Omental fat pad (tissue), 4 donors: ENCODE measurements at places on chromosomes 1 and 21.

GRCh38 chr1:223219318-223219635, 76.2 kb upstream of the TLR5 start:
- DNase-seq = no peak

DNA sequence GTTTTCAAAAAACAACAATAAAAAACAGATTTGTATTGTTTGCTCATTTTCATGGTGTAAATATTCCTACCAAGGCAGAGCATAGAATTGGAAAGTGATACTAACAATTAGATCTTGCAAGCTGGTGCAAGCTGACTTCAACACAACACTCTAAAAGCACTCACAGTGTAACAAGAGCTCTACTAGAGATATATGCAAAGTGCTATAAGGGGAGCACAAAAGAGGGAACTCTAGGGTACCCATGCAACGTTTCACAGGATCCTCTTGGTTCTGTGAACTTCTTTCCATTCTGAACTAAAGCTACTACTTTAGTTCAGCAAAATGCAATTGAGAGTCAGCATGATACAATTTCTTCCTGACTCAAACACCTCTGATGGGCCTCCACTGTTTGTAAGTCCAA, 78.3 kb downstream of the ATP1B1 start:
- no peak for DNase-seq

DNA sequence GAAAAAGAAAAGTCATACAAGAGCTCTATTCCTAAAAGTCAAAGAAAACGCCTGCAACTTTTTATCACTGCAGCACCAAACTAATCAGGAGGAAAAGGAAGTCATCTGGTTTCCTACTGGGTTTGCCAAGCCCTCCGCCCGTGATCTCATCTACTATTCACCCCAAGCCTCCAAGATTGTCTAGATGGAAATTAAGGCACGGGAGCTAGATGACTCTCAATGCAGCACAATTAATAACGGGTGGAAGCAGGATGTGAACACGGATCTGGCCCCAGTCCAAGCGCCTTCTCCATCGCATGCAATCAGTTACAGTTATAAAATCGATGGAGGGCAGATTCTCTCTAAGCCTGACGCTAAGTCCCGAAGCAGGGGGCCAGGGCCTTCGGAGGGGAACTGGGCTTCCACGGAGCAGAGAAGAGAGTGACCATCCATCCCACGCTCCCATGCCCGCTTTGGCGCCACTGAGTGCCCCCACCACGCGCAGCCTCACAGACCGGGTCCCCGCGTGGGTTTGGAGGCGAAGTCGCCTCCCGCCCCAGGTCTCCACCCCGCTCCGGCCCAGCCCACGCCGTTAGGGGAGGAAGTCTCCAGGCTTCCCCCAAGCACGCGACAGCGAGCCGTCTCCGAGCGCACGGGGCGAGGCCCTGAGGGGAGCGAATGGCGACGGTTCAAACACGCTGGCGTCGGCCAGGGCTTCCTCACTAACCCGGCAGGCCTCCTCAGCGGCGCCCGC, 1.8 kb downstream of the HSF2BP start:
- no peak for DNase-seq

GRCh38 chr1:74530892-74531291, 18.5 kb upstream of the LRRC53 start:
- DNase-seq = no peak

DNA sequence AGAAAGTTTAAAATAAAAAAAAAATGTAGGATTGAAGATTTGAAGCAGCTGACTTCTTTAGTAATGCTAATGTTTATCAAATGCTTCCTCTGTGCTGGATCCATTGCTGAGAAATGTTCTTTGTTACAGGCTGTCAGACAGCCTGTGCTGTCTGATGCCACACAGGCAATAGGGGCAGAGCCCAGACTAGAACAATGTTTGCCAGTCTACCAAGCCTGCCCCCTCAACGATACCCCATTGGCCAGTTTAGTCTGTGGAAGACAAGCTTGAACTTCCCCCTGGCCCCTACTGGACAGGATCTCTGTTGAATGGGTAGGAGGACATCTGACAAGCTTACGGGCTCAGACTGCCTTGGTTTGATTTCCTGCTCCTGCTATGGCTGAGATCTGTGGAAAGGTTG, 79.4 kb downstream of the PAPPA2 start:
- DNase-seq = no peak

DNA sequence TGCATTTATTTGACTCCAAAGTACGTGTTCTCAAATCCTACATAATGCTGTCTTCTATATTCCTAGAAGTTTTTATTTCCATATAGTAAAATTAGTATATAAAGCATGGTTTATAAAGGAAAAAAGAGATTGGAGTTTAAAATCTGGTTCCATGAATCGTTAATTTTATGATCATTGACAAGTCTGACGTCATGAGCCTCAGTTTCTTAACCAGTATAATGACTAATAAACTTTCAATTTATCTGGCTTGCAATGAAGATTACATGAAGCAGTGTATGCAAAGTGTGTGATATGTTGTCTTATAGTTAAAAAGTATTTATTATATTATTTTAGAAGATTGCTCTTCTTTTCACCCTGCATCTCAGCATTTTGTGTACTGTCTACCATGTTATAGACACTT, 421.4 kb upstream of the LRRC7 start:
- no peak for DNase-seq

DNA sequence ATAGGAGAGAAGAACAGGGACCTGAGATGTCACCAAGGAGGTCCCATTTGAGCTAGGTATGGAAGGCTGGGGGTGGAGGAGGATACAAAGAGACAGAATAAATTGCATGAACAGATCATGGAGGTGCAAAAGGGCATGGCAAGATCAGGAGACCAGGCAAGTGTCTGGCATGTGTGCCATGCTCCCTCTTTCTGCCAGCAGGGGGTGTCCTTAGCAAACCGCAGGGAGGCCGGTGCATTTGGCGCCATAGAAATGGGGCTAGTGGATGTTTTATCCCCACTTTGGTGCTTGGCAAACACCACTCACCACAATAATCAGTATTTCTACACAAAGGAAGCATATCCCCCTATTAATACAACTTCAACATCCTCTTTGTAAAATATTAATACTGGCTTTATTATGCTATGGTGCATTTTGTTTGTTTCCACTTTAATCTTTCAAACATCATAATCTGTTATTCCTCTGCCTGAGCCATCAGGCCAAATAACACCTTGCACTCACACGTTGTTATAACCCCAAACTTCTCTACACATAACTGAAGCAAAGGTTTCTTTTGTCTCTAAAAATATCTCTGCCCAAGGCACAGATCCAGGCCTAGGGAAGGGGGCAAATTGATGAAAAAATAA, 25.9 kb downstream of the S100A6 start:
- DNase-seq = peak; percentile 32

DNA sequence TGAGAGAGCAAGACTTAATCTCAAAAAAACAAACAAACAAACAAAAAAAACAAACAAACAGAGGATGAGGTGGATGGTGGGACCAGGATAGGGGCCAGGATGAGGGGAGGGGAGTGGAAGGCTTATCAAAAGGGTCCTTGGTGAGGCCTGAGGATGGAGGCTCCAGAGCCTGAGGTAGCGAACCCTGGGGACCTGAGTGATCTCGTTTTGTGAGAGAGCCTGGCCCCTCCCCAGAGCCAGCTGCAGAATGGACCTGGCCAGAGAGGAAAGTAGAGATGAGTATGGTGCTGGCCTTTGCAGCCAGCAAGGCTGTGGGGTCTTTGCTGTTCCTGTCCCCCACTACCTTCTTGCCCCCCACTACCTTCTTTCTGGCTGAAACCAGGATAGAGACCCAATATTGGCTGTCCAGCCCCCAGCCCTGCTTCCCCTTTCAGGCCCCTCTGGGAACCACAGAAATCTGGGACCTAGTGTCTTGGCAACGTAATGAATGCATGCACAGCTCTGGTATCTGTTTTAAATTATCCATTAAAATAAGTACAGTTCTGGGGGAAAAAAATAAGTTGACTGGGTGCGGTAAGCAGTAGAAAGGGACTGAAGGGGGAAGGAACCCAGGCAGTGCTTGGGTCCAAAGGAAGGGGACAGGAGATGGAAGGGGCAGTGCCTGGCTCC, 1.1 kb upstream of the LMNA start:
- no peak for DNase-seq

DNA sequence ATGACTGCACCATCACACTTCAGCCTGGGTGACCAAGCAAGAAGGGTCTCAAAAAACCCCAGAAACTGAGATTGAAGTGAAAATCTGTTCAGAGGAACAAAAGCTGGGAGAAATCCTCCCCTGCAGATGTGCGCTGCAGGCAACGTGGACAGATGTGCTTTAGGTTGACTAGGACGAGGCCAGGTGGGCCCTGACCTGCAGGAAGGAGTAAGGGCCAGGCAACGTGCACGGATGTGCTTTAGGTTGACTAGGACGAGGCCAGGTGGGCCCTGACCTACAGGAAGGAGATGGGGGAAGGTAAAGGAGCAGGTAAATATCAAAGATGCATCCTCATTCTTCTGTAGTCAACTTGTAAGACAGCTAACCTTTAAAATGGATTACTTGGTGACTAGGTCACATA, 2.5 kb upstream of the KRTAP12-1 start:
- no peak for DNase-seq

DNA sequence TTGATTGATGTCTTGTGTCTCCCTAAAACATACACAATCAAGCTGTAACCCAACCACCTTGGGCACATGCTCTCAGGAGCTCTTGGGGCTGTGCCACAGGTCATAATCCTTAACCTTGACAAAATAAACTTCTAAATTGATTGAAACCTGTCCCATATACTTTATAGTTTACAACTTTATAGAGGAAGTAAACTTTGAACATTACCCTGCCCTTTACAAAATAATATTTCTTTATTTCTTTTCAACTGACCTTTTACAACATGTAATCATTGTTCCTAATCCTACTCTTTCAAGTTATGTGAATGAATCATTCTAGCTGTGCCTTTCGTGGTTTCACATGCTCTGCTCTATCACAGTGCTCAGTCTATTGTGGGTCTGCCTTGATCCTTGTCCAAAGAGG, 118.3 kb upstream of the ATP1A1 start:
- no peak for DNase-seq

GRCh38 chr1:159829822-159830465, 3.3 kb downstream of the SLAMF8 start:
- no peak for DNase-seq

DNA sequence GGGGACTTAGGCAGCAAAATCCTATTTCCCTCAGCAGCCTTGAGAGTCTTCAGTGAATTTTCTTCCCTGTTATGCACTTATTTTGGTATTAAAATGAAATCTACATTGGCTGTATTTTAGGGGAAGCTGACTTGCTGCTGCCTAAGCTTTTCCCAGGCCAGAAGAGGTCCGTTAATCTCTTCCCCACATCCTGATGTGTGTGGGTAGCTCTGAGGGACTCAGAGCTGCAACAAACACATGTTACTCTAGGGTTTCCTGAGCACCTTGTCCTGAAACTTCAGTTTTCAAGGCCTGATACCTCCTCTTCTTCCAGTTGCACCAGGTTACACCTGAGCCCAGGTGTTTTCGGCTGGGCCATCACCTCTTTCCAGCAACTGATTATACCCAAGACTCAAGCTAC, 51.5 kb downstream of the SYT6 start:
- DNase-seq = no peak

GRCh38 chr1:55789466-55789865, 574.3 kb upstream of the USP24 start:
- DNase-seq = no peak

DNA sequence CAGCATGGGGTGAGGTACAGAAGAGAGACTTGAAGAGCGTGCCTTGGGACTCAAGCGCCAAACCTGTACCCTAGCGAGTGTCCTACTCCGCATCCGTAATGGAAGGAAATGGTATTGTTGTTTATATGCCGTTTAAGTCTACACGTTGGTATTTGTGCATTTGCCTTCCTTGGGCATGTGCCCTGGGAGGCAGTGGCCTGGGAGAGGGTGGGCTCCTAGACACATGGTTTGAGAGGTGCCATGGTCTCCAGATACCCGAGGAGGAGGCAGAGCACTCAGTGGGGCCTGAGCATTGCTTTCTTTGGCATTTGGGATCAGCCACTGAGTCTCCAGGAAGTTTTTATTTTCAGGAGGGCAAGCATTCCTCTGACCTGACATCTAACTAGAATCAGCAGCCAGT, 6.5 kb downstream of the ZNF672 start:
- DNase-seq = no peak

- no peak for DNase-seq
Observed at GRCh38 chr1:155207806-155208540, at the start of gene THBS3. Gene THBS3 (minus strand): TSS chr1:155207897. CDS start chr1:155207876, 21 bp downstream.

DNA sequence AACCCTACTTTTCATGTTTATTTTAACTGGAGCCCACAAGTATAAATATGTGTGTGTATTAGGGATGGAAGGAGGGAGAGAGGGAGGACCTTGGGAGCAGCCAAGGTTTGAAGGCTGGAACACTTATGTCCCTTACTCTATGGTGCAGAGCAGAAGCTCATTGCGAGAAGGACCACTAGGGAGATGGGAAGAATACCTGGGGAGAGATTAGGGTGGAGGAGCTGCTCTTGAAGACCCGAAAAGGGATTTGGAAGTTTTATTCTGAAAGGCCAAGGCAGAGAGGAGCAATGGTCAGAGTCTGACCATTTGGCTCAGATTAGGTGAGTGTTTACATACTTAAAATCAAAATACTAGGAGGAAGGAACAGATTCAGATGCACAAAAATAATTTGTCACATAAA, 8.1 kb downstream of the CD2 start:
- no peak for DNase-seq

- no peak for DNase-seq
Observed at GRCh38 chr1:167909691-167910180, 4.2 kb downstream of the ADCY10 start.

- DNase-seq = no peak
Observed at GRCh38 chr1:228058172-228058948, 24.1 kb upstream of the ARF1 start.

- DNase-seq = no peak
Observed at GRCh38 chr1:37930246-37931101, 16.4 kb downstream of the INPP5B start.

DNA sequence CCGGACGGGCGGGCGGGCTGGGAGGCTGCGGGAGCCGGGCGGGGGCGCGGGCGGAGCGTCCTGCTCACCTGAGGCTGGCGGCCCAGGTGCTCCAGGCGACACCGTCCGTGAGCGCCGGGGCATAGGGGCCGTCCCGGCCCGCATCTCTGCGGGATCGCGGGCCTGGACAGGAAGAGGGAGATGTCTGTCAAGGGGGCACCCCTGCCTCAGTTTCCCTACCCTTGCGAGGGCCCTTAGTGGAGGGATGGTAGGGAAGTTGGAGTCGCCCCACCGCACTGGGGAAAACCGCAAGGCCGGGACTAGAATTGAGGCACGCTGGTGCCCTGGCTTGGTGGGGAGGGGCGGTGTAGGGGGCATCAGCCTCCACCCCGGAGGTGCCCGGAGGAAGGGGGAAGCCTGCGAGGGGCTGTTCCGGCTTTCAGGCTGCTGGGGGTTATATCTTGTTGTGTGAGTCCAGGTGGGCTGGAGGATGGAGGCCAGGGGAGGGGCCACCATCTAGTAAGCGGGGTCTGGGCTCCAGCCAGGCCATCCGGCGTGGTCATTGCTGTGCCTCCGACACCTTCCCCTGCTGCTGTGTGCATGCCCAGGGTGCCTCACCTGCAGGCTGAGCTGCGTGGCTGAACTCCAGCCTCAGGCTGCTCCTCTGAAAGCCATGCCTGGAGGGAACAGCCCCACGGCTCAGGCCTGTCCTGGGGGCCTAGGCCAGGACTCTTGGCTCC, 580 bp downstream of the VWA1 start:
- no peak for DNase-seq

DNA sequence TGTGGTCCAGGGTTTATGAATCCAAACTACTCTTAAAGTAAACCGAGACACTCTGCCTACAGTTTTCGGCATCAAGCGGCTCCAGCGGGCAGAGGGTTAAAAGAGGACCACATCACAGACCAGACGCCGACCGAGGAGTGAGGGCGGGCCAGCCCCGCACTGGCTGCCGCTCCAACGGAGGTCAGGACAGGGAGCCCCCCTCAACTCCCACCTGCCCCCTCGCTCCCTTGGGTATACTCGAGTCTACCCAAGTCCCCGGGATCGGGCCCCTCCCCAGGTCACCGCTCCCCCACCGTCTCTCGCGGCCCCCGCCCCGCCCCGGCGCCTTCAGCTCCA, 312 bp downstream of the ARNT start:
- no peak for DNase-seq
